ENCODE measurements at places on chromosomes 13 and 19.

DNA sequence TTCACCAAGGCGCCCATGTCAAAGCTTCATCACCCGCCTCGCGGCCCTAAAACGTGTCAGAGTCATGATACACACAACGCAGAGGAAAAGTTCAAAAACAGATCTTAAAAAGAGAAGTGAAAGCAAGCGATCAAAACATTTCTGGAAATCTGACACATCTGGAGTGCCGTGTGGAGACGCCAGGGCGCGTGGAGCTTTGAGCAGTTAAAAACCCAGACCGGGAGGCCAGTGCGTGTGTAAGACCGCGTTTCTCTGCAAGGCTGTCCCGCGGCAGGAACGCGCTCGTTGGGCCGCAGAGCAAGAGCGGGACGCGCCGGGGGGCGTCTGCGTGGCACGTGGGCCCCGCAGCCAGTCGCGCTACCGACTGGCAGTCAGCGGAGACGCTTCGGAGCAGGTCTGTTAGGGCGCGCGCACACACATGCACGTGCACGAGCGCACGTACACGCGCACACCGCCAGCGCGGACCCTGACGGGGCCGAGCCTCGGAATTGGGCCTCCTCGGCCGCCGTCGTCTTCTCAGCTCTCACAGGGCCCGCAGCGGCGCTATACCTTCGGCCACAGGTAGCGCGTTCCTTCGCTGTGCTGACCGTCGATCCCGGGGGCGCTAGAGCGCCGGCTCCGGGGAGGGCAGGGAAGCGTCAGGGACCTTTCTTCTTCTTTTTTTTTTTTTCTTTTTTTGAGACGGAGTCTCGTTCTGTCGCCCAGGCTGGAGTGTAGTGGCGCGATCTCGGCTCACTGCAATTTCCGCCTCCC is 35.8 kb downstream of the RNF6 start:
- DNase-seq = peak; percentile 91

DNA sequence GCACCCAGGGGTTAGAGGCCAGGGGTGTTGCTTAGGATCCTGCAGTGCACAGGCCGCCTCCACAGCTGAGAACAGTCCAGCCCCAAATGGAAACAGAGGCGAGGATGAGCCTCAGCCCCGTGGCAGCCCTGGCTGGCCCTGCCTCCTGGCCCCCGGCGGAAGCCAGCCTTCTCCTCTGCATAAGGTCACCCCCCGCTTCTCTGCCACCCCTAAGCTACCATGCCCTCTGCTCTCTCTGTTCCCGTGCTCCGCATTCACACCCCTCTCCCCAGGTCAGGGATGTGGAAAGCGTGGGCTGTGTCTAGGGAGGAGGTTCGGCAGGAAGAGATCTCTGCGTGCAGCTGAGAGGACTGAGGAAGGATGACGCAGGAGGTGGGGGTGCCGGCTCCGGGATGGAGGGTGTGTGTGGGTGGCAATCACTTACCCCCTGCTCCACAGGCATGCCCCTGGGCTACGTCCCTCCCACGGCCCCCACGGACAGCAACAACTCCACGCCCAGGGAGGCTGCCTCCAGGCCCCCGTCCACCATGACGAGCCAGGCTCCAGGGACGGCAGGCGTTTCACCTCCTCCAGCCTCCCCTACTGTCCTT is 6.0 kb downstream of the SSC5D start:
- DNase-seq = no peak

- no peak for DNase-seq
Measured at GRCh38 chr13:111415246-111415645, 94.8 kb downstream of the TEX29 start.

DNA sequence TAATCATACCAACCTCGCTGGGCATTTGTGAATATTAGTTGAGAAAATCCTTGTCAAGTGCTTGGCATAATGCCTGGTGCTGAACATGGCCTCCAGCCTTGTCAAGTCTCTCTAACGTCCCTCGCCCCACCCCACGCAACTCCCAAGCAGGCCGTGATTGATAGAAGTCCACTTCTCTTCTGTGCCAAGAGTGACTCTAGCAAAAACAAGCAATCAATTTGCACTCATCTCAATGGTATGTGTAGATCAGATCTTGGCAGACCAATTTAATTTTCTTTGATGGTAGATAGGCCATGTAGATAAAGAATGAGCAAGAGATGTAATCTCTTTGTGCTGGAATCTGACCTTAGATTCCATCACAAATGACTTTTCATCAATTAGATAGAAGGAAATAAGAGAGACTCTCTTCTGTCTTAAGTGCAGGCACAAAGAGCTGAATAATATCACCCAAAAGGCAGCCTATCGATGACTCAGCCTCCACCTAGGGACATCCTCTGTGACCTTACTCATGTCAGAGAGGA is 31.0 kb upstream of the KATNAL1 start:
- no peak for DNase-seq

- no peak for DNase-seq
Measured at GRCh38 chr19:46081928-46082727, 41.3 kb upstream of the IGFL4 start.

GRCh38 chr19:2282062-2282861 is at the start of gene PEAK3:
PEAK3 (minus strand) TSS chr19:2282175; CDS start chr19:2280931, 1,244 bp downstream.
- DNase-seq = no peak

- no peak for DNase-seq
Measured at GRCh38 chr13:99373436-99373835, 66.2 kb upstream of the GPR183 start.

DNA sequence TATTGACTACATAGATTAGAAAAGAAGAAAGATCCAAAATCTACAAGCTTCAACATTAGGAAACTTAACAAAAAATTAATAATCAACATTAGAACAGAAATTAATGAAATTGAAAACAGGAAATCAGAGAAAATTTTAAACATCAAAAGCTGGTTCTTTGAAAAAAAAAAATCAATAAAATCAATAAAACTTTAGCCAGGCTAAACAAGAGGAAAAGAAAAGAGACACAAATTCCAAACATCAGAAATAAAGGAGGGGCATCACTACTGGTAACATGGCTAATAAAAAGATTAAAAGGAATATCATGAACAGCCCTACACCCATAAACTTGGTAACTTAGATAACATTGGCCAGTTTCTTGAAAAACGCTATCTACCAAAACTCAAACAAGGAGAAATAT is 110.2 kb downstream of the ATP11A start:
- DNase-seq = no peak

GRCh38 chr19:47499371-47499770 is 15.4 kb upstream of the KPTN start:
- no peak for DNase-seq

DNA sequence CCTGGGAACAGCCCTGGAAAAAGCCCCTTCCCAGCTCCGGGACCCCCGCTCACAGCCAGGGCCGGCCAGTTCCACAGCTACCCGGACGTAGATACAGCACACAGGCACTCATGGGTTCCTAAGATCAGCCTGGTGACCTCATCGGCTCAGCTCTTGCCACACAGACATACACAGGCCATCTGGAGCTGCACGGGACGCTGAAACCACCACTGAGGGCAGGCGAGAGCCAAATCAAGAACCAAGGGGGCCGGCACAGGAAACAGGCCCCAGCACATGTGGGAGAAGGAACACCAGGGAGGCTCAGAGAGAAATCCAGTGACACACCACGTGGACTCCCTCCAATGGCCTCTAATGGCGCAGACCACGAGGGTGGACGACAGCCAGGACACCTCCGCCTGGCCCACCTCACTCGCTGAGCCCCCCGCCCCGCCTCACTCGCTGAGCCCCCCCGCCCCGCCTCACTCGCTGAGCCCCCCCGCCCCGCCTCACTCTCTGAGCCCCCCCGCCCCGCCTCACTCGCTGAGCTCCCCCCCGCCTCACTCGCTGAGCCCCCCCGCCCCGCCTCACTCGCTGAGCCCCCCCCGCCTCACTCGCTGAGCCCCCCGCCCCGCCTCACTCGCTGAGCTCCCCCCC is 69.7 kb upstream of the C13orf46 start:
- DNase-seq = no peak

DNA sequence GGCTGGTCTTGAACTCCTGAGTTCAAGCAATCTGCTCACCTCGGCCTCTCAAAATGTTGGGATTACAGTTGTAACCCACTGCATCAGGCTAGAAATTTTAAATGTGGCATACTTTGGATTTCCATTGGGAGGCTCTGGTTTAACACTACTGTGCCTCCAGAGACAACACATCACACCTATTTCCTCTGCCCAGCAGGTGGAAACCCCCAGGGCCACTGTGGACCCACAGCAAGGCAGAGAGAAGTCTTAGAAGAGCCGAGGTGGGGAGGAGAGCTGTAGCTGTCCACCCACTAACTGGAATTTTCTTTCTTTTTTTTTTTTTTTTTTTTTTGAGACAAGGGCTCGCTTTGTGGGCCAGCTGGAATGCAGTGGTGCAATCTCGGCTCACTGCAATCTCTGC is 39.4 kb downstream of the IER2 start:
- DNase-seq = no peak

DNA sequence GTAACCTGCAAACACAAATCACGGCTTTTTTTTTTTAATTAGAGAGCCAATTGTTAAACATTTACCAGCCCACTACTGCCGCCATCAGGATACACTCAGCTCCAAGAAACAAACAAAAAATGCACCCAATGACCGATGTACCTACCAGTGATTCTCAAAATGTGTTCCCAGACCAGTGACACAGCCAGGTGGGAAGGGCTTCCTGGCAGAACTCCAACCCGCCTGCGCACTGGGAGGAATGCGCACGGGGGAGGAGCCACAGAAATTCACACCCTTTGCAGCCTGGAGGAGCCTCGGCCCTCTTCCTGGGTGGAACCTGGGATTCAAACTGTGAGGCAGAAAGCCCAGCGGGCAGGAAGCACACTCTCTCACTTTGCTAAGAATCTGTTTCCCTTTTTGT is 255.9 kb downstream of the TBC1D4 start:
- no peak for DNase-seq

DNA sequence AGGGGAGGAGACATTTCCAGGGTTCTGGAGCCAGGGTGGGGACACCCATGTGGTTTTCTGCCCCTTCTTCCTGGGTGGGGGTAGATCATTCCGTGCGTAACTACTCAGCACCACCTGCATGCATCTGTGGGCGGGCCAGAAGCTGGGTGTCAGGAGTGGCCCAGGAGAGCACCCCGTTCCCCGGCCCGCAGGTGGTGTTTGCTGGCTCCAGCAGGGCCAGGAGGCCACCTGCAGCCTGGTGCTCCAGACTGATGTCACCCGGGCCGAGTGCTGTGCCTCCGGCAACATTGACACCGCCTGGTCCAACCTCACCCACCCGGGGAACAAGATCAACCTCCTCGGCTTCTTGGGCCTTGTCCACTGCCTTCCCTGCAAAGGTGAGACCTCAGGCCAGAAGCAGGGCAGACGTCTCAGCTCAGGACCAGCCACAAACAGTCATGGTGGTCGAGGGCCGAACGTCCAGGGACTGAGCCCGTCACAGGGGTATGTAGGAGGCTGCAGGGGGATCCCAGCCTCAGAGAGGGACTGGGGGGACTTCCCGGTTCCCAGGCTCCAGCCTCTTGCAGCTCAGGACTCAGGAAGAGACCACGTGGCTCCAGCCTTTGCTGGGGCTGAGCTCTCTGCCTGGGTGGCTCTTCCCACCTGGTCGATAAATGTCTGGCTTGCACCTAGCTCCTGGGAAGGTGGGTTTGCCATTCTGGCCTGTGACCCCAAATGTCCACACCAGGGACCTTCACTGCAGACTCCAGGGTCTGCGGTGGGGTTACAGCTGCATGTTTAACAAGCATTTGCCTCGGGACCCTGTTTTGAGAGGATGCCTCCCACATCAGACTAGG is 1.6 kb downstream of the FSTL3 start:
- no peak for DNase-seq

GRCh38 chr13:37403776-37404527 is 194.6 kb downstream of the POSTN start:
- no peak for DNase-seq

GRCh38 chr13:24022568-24022967 is 125.3 kb upstream of the C1QTNF9B start:
- DNase-seq = no peak

GRCh38 chr13:26440111-26440510 is 117.4 kb upstream of the WASF3 start:
- no peak for DNase-seq

DNA sequence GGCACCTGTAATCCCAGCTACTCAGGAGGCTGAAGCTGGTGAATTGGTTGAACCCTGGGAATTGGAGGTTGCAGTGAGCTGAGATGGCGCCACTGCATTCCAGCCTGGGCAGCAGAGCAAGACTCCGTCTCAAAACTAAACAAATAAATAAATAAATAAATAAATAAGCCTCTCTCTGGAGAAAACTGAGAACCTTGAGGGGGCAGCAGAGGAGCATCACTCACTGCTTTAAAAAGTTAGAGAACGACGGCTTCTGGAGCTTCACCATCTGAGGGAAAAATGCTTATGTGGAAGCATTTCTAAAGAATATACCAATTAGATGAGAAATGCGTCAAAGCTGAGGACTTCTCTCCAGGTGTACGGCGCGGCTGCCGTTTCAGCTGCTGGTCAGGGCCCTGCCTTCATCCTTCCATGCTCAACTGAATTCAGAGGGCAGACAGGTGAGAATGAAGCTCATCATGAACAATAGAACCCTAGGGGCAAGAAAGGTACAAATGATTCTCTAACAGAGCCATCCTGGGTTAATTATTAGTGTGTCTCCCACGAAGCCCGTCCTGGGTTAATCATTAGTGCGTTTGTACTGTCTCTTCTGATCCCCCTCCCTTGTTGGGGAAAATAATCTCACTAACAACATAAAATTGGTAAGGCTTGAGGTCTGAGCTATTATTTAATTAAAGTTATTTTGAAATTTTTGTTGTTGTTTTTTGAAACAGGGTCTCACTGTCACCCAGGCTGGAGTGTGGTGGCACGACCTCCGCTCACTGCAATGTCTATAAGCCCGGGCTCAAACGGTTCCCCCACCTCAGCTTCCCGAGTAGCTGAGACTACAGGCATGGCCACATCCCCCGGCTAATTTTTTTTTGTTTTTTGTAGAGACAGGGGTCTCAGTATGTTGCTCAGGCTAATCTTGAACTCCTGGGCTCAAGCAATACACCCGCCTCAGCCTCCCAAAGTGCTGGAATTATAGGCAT is 80.1 kb downstream of the IPO5 start:
- peak; percentile 83 for DNase-seq

GRCh38 chr19:56111601-56112312 is 9.3 kb downstream of the ZNF787 start:
- no peak for DNase-seq

- DNase-seq = peak; percentile 26
Measured at GRCh38 chr19:38134540-38135149, 89.4 kb downstream of the DPF1 start.

DNA sequence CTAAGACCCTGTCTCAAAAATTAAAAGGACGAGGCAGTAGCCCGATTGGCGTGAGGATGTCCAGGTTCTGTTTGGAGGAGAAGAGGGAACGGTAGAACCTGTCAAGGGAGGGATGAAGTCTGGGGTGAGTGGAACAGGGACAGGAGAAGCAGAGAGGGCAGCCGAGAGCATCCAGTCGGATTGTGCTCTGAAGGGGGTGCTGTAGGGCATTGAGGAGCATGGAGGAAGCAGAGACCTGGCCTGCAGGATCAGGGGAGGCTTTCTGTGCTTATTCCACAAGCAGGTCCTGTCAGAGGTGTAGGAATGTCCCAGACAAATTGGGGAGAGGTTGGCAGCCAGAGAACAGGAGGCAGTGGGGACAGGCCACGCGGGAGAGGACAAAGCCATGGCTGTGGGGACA is 14.1 kb downstream of the AP2A1 start:
- DNase-seq = no peak

GRCh38 chr19:14363183-14364097 is 17.8 kb upstream of the ADGRE5 start:
- DNase-seq = peak; percentile 91

Data from renal pelvis (tissue), 12 donors.